A172 (cell line): ENCODE measurements at places on chromosomes 3 and 15. TPM values are rescaled to one million over a fixed set of nuclear protein-coding genes. Genes with fewer than 3 reads are reported as not detected.

The C2CD4B gene
- total RNA-seq = not detected in 2 replicates

DNA sequence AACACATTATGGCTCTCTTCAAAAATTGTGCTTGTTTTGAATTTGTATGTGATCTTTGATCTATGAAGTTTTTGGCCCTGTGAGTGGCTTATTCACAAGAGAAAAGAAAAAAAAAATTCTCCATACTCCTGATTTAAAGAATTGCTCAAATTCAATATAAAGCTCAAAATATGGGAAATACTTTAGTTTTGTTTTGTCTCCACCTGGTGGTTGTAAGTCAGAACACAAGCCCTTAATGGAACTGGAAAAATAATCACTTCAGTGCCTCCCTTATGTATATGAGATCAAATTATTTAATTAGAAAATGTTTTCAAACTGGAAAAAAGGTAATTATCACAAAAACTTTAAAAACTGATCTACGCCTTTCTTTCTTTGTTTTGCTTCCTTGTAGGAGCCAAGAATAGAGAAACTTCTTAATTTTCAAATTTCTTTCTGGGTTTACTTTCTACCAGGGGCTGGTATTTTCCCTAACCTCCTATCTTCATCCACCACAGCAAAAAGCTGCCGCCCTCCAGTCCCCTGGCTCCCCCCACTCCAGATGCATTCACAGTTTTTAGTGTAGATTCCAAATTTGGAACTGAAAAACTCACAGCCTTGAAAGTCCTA is 50.6 kb downstream of the SERP1 start:
- peak; percentile 54 for DNase-seq

DNA sequence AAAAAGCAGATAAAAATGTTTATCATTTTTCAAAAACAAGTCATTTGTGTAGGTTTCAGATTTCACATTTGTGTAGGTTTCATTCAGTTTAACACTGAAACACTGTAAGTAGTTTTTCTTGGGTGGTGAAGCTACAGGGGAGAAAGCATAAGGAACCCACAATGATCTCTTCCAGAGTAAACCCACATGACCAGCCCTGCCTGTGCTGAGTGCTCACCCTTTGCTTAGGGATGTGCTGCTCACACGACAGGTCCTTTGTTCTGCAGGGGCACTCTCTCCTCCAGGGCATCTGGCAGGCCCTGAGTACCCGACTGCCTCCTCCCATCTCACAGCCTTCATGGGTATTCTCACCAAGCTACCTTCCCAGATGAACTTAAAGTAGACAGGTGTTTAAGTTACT is 28.9 kb downstream of the ZXDC start:
- no peak for DNase-seq

DNA sequence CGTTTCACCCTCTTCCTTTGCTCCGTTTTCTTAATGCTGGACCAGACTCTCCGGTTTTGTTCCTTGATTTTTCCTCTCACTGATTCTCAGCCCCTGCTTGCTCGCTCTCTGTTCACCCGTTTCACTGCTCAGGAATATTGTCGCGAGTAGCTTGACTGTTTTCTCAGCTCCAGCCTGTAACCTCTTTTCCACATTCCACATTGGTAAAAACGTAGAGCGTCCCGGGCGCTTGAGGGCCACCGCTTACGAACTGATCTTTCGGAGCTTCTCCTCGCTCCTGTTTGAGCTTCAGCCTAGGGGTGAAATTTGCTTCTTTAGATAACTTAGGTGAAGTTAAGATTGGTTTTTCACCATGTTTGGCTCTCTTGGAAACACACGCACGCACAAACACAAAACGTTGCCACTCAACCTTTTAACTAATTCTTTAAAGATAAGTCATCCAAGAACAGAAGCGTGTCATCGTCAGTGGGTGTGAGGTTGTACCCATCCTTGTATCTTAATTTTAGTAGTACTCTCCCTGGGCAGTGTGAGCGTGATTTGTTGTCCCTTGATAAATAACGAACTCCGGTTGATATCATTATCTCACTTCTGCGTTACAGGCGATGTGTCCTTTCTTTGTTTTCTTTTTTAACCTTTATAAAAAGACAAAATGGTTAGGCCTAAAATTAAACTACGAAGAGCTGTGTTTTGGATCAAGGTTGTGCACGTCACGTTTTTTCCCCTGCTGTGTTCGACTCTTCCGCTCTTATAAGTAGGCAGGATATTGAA is 1.0 kb downstream of the PAK2 start:
- peak; percentile 33 for DNase-seq

- no peak for DNase-seq
These were observed 4.9 kb upstream of the PAK6 start for GRCh38 chr15:40233727-40234577.

DNA sequence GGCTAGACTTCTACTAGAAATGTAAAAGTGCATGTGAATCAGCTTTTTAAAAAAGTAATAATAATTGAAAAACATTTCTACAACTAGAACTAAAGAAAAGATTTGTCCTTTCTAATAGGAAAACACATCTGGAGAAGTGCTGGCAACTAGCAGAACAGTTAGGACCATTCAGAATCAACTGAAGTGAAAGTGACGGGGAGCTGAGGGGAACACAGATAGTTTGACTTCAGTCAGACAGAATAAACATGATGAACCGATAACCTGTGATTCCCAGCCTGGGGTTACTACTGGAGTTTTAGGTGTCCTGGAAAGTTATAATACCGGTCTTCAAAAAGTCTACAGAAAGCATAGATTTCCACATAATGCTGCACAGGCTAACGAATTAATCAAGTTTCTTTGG is 28.1 kb downstream of the OPA1 start:
- no peak for DNase-seq

DNA sequence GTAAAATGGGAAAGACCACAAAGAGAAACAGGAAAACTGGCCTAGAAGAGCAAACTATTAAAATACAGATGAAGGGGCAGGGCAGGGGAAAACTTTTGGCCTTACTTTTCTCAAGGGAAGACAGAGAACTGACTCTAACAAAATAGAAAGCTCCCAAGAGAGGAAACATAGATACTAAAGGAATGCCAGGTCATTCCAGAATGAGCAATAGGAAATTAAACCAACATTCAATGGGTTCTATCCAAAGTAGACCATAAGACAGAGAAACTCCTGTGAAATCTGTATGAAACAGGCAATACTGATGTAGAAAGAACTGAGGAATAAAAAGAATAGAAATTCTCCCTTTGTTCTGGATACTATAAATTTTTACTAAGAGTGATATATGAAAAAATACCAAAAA is 491.8 kb downstream of the MECOM start:
- DNase-seq = no peak

DNA sequence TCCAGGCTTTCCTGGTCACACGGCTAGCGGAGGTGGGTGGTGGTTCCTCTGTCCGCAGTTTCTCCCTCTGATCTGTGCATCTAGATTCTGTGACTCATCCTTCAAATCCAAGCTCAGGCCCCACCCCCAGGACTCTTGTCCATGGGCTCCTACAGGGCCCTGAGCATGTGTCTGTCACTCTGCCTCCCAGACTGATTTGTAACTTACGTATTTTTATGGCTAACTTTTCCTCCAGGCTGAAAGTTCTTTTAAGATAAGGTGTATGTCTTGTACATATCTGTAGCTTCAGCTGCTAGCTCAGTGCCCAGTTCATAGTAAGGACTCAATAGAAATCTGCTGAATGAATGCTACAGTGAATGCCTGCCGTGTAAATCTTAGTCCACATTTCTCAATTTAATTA is 8.0 kb downstream of the ESYT3 start:
- peak; percentile 77 for DNase-seq

- no peak for DNase-seq
These were observed 259.3 kb downstream of the ZBBX start for GRCh38 chr3:167120828-167121227.
